Gastrocnemius medialis (tissue), 4 donors: ENCODE measurements at places on chromosomes 2 and 18. TPM values are rescaled to one million over a fixed set of nuclear protein-coding genes. Genes with fewer than 3 reads are reported as not detected.

PSTPIP2 gene
- total RNA-seq = 18.2 TPM

M1AP gene
- total RNA-seq = not detected

ALK gene
- total RNA-seq = not detected

ZNF532 gene
- 84.7 TPM for total RNA-seq

ACKR3 gene
- total RNA-seq = 55.0 TPM

GULP1 gene
- 14.9 TPM for total RNA-seq

ACTR1B gene
- 56.5 TPM for total RNA-seq

LOXL3 gene
- total RNA-seq = 0.97 TPM

NDUFS1 gene
- total RNA-seq = 385 TPM

TWIST2 gene
- 2.2 TPM for total RNA-seq

SERPINB4 gene
- total RNA-seq = not detected

EIF2AK3 gene
- 20.1 TPM for total RNA-seq

DNA sequence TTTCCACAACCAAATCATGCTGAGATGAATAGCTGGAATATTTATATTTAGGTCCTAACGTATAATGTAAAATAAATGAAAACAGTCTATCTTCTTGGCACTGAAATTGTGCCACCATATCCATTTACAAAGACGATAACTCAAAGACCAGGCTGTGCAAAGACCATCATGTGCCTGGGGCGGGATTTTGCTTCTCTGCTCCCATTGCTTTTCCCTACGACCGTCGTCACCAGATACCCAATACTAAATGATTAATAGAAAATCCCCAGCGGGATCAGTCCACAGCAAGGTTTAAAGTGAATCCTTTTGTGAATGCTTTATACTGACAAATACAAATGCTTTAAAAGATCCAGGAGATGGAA, 194.3 kb upstream of the ARL4C start:
- H3K36me3 ChIP-seq = no peaks in the 10 kb centered on the region
- no peak for DNase-seq
- no peaks in the 10 kb centered on the region for H3K27me3 ChIP-seq
- no peak overlapping the region for H3K4me3 ChIP-seq
- H3K27ac ChIP-seq = no peak overlapping the region
- H3K4me1 ChIP-seq = peaks cover 4% of the 10 kb centered on the region

DNA sequence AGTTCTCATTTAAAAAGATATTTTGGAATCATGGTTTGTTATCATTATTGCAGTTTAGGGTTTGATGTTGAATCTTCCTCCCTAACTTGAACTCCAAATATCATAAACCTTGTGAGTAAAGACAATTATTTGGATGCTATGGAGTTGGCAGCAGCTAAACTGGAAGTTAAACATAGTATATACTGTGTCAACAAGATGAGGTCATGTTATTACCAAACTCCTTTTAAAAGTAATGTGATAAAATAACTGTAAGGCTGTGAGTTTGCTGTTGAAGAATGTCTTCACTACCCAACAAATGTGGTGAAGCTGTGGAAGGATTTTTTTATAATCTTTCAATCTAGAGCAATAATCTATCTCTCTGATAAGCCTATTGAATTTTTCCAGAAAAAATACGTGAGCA, 16.0 kb downstream of the DNAH6 start:
- H3K27me3 ChIP-seq = no peaks in the 10 kb centered on the region
- H3K4me3 ChIP-seq = no peak overlapping the region
- no peaks in the 10 kb centered on the region for H3K36me3 ChIP-seq
- no peak for DNase-seq
- no peak overlapping the region for H3K27ac ChIP-seq
- no peaks in the 10 kb centered on the region for H3K4me1 ChIP-seq

GRCh38 chr2:26846334-26847306, 1.3 kb upstream of the DPYSL5 start:
- peak; percentile 25 for DNase-seq
- no peak overlapping the region for H3K4me3 ChIP-seq
- H3K27me3 ChIP-seq = peaks cover 43% of the 10 kb centered on the region
- no peaks in the 10 kb centered on the region for H3K36me3 ChIP-seq

- peaks cover 37% of the 10 kb centered on the region for H3K4me1 ChIP-seq
- no peaks in the 10 kb centered on the region for H3K36me3 ChIP-seq
- peak overlapping the region; percentile 86 for H3K4me3 ChIP-seq
- no peaks in the 10 kb centered on the region for H3K27me3 ChIP-seq
- H3K27ac ChIP-seq = peak overlapping the region; percentile 93
These were observed 1.0 kb upstream of the PUM2 start for GRCh38 chr2:20351555-20352229.

- DNase-seq = no peak
- H3K4me3 ChIP-seq = no peak overlapping the region
- H3K27me3 ChIP-seq = no peaks in the 10 kb centered on the region
- no peaks in the 10 kb centered on the region for H3K4me1 ChIP-seq
These were observed 146.8 kb upstream of the PXDN start for GRCh38 chr2:1891147-1891546.

DNA sequence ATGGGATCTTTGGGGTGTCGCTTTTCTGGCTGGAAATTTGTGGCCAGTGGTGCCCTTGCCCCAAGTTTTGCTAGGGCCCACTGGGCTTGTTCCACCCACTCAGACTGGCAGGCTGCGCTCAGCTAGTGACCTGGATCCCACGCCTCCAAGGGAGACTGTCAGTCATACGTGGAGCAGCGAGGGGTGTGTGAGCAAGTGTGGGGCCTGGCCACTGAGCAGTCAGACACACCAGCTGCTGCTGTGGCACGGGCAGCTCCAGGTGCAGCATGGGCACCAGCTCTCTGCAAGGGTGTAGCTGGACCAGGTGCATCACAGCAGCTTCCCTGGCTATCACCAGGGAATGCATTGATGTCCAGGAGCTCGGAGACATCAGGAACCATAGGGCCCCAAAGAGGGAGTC, 327.0 kb downstream of the NR4A2 start:
- no peaks in the 10 kb centered on the region for H3K27me3 ChIP-seq
- no peaks in the 10 kb centered on the region for H3K4me1 ChIP-seq
- no peaks in the 10 kb centered on the region for H3K36me3 ChIP-seq
- no peak overlapping the region for H3K27ac ChIP-seq
- no peak overlapping the region for H3K4me3 ChIP-seq
- no peak for DNase-seq

- no peaks in the 10 kb centered on the region for H3K36me3 ChIP-seq
- no peak overlapping the region for H3K27ac ChIP-seq
- no peak overlapping the region for H3K4me3 ChIP-seq
- no peaks in the 10 kb centered on the region for H3K4me1 ChIP-seq
These were observed 408.7 kb downstream of the PIK3C3 start for GRCh38 chr18:42363446-42364441.

DNA sequence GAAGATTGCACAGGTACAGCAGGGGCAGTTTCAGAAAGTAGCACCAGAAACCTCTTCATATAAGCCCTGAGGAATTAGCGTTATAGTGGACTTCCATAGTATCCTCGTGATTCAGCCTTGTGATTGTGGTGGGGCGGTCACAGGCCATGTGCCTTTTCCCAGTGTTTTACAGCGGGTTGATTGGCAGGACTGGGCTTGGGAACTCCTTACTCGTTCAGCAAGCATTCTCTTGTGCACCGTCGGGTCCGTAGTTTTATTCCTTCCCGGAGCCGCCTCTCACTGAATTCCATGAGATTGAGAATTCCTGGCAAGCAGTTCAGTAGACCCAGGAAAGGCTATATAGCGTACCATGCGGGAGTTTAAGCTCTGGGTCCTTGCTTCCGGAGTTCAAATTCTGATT, 5.2 kb downstream of the COPS8 start:
- no peak for DNase-seq
- H3K27ac ChIP-seq = peak overlapping the region; percentile 95
- H3K27me3 ChIP-seq = no peaks in the 10 kb centered on the region
- H3K36me3 ChIP-seq = no peaks in the 10 kb centered on the region
- H3K4me3 ChIP-seq = no peak overlapping the region

- no peaks in the 10 kb centered on the region for H3K36me3 ChIP-seq
- DNase-seq = no peak
- H3K27me3 ChIP-seq = no peaks in the 10 kb centered on the region
- H3K27ac ChIP-seq = peak overlapping the region; percentile 96
- peak overlapping the region; percentile 0 for H3K4me3 ChIP-seq
- peaks cover 71% of the 10 kb centered on the region for H3K4me1 ChIP-seq
These were observed 3.5 kb downstream of the NCKAP1 start for GRCh38 chr2:183034806-183035205.

- H3K4me1 ChIP-seq = no peaks in the 10 kb centered on the region
- H3K27ac ChIP-seq = no peak overlapping the region
- H3K36me3 ChIP-seq = no peaks in the 10 kb centered on the region
- H3K27me3 ChIP-seq = no peaks in the 10 kb centered on the region
- no peak for DNase-seq
These were observed 114.8 kb upstream of the EPC2 start for GRCh38 chr2:148529745-148530144.

- no peak for DNase-seq
- no peaks in the 10 kb centered on the region for H3K4me1 ChIP-seq
- no peaks in the 10 kb centered on the region for H3K36me3 ChIP-seq
These were observed 1224.8 kb upstream of the ZEB2 start for GRCh38 chr2:145744541-145745386.

- no peak overlapping the region for H3K4me3 ChIP-seq
- H3K4me1 ChIP-seq = peaks cover 52% of the 10 kb centered on the region
- no peak for DNase-seq
- H3K36me3 ChIP-seq = peaks cover 44% of the 10 kb centered on the region
- peak overlapping the region; percentile 99 for H3K27ac ChIP-seq
These were observed 12.2 kb downstream of the PKDCC start for GRCh38 chr2:42060028-42060427.

DNA sequence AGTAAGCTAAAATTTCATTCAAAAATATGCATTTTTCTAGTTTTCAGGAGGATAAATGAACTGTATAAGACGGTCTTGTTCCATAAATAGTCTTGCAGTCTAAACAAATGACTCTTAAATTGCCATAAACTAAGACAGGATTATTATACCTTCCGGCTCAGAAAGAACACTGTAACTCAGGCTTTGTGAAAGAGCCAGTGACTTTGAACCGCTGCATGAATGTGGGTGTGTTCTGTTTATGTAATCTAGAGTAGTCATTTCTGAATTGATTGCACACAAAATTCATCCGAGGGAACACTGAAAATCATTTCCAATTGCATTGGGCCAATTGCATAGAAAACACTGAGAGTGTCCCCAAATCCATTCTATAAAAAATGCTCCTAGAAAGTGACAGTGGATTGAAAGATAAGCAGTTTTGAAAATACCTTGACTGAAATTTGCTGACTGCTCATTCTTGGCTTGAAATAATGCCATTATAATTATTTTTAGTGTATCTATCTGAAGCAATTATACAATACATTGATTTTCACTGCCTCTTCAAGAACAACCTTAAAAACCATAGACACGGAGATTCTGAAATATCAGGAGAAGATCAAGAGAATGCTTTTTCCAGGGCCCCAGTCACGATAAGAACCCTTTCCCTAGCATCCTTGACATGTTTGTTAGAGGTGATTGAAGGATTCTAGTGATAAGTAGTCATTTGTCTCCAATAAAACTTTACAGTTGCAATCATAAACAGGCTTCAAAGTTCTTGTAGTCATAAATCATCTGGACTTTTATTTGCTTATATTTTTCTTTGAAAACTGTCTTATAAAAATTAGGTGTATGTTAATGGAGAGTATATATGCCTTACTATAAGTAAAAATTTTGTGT, 55.4 kb downstream of the CNTNAP5 start:
- no peaks in the 10 kb centered on the region for H3K4me1 ChIP-seq
- no peak overlapping the region for H3K27ac ChIP-seq
- no peak for DNase-seq
- no peaks in the 10 kb centered on the region for H3K36me3 ChIP-seq
- H3K4me3 ChIP-seq = no peak overlapping the region

GRCh38 chr2:230174466-230174865, 45.3 kb downstream of the SP110 start:
- H3K4me1 ChIP-seq = no peaks in the 10 kb centered on the region
- H3K4me3 ChIP-seq = no peak overlapping the region
- peaks cover 9% of the 10 kb centered on the region for H3K36me3 ChIP-seq
- no peaks in the 10 kb centered on the region for H3K27me3 ChIP-seq
- DNase-seq = no peak

- no peaks in the 10 kb centered on the region for H3K36me3 ChIP-seq
- H3K4me1 ChIP-seq = no peaks in the 10 kb centered on the region
- DNase-seq = no peak
- H3K27me3 ChIP-seq = no peaks in the 10 kb centered on the region
These were observed 89.8 kb downstream of the PKP4 start for GRCh38 chr2:158546412-158547144.

DNA sequence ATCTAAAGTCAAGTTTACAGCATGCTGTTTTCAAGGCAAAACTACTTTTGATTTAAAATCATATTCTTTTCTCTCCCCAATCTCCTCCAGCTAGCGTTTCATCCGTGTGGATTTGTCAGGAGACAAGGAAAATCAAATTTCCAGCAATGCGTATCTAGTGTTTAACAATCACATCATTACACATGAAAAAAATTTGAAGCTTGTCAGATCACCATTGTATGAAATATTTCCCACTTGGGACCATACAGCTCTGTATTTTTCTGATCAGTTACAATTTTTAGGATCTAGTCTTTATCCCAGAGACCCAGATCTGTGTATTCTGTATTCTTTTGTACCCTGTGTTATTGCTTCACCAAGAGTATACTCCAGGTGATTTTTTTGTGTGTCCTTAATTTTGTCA, 28.6 kb upstream of the CYP1B1 start:
- H3K27ac ChIP-seq = no peak overlapping the region
- no peaks in the 10 kb centered on the region for H3K4me1 ChIP-seq
- H3K27me3 ChIP-seq = peaks cover 6% of the 10 kb centered on the region
- DNase-seq = no peak
- no peaks in the 10 kb centered on the region for H3K36me3 ChIP-seq
- H3K4me3 ChIP-seq = no peak overlapping the region

DNA sequence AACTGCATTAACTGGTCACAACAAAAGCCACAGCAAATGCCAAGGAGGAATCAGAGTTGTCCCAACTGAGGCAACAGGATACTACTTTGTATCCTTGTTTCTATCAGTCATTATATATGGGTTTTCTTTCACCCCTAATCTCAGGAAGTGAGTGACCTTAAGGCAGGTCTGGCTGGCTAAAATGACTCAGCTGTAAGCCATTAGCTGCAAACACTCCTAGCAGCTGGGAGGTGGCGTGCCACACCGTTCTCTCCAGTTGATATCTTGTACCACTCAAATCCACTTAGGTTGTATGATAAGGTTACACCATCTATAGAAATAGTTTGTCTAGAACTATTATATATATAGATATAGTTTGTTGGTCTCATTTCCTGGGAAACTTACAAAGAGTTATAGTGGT, 171.1 kb upstream of the MC4R start:
- no peaks in the 10 kb centered on the region for H3K27me3 ChIP-seq
- no peaks in the 10 kb centered on the region for H3K36me3 ChIP-seq
- H3K4me1 ChIP-seq = no peaks in the 10 kb centered on the region
- DNase-seq = no peak
- H3K27ac ChIP-seq = no peak overlapping the region

DNA sequence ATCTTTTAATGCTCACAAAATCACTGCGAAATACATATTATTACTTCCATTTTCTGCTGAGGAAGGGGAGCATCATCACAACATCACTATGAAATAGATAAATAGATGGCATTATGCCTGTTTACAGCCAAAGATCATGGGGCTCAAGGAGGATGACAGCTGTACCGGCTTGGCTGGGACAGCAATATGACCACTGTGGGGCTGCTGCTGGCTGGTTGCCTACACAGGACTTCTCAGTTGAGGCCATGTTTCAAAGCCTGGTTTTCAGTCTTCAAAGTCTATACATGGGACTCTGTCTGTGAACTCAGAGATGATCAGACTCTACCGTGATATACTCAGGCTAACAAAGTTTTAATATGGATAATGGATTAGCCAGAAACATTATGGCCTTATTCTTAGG, 58.7 kb downstream of the SPATS2L start:
- no peaks in the 10 kb centered on the region for H3K36me3 ChIP-seq
- DNase-seq = no peak
- H3K4me3 ChIP-seq = no peak overlapping the region
- no peak overlapping the region for H3K27ac ChIP-seq

- H3K27me3 ChIP-seq = no peaks in the 10 kb centered on the region
- H3K27ac ChIP-seq = no peak overlapping the region
- H3K4me1 ChIP-seq = no peaks in the 10 kb centered on the region
- no peaks in the 10 kb centered on the region for H3K36me3 ChIP-seq
These were observed 233.7 kb downstream of the METTL4 start for GRCh38 chr18:2337552-2338141.
